ENCODE measurements at places on chromosomes 6 and 20.

- DNase-seq = no peak
These were observed 763.9 kb downstream of the HACE1 start for GRCh38 chr6:104095661-104096416.

DNA sequence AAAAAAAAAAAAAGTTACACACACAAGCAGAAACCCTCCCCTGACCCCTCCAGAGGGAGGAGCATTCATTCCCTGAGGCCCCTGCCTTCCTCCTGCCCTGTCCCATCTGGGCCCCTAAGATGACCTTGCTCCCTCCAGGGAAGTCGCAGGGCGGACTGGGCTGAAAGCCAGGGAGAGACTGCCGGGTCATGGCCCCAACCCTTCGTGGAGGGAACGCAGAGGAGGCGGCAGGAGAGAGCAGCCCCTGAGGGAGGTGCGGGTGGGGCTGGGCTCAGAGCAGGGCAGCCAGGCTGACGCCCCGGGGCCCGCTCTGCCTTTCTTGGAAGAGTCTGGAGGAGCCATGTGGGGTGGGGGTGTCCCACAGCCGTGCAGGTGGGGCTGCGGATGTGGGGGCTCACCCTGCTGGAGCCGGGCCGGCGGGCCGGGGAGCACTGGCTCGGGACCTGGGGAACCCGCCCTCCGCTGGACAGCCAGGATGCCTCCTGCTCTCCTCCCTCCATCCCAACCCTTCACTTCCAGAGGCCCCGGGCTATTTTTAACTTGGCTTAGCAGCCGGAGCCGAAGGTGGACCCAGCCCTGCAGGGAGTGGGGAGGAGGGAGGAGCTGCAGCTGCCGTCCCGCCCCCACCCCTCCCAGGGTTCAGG, 15.0 kb upstream of the ABHD16B start:
- no peak for DNase-seq

DNA sequence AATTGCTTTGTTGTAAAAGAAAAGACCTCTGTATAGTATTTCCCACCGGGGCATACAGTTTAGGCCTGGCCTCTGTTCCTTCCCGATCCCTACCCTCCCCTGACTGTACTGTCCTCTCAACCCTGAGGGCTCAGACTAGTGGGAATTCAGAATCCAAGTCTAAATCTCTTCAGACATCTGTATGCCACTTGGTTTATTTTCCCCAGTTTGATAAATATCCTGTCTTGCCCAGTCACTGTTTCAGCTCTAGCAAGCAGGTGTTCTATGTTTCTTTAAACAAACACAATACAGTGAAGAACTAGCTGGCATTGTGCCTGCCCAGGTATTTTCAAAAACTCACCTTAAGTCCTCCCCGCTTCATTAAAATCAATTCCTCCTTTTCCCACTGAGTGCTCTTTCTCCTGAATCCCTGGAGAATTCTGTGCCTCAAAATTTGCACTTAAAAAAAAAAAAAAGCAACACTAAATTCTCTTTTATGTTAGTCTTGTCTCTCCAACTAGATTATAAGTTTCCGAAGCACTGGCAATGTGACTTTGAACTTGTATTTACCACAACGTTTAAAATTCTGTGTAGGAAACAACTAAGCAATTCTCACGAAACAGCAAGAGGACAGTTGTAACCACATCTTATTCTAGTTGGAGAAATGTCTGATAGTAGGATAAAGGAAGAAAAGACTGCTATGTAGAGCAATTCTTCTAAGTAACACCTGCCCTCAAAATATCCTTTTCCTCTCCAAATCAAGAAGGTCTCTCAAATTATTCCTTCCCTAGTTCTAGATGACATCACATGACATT, 112.0 kb upstream of the CARMIL1 start:
- DNase-seq = no peak

- DNase-seq = no peak
These were observed 18.4 kb downstream of the PDSS2 start for GRCh38 chr6:107440936-107441335.

Measured in epithelial cell of esophagus (primary cell).